Muscle of back (tissue), 13 donors: ENCODE measurements at places on chromosomes 16 and 17.

DNA sequence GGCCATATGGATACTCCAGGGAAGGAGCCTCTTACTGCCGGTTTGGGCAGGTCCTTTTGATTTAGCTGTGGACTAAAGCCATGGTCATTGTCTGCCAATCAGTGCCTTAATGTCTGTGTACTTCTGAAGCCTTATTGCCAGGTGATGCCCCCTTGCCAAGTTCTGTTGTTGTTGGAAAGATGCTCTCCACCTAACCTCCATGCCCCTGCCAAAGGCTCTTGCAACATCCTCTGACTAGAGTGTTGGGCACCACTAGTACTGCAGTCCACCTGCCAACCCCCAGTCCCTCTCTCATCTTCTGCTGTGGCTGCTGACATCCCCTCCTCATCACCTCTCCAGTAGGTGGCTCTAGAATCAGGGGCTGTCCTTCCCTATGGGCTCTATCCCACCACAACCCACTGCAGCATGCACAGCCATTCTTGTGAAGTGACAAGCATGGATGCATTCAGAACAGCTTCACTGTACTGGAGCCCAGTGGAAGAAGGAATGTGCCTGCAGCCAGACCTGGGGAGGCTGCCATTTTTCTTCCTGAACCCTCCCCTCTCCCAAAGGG, 375.3 kb upstream of the CDH5 start:
- DNase-seq: no peak

GRCh38 chr17:64410750-64411490, 20.3 kb upstream of the PECAM1 start:
- no peak for DNase-seq

DNA sequence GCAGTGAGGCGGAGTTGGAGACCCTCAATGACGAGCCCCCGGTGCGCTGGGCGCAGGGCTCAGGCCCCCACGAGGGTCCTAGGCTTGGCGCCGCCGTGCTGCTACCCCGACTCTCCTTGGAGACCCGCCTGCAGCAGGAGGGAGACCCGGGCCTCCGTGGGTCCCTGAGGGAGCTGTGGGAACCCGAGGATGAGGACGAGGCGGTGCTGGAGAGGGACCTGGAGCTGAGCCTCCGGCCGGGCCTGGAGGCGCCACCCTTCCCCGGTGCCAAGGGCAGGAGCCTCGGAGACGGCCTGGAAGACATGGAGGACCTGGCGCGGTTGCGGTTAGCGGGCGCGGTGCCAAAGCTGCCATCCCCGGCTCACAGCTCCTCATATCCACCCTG, 2.3 kb downstream of the MYO15B start:
- peak; percentile 43 for DNase-seq

DNA sequence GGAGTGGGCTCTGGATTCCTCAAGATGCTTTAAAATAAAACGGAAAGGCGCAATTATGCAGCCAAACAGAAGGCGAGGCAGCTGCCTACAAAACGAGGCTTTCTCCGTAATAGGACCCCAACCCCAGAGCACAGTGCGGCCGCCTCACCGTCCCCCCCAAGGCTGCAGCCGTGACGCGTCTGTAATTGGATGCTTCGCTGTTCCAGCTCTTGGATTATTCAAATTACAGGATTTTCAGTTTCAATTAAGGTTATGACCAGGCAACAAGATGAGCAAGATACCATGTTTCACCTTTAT, 37.3 kb upstream of the ABR start:
- DNase-seq: no peak

- DNase-seq: no peak
Measured at GRCh38 chr16:3094289-3095027, 4.6 kb downstream of the ZSCAN10 start.

GRCh38 chr17:55265311-55266021, 706 bp downstream of the HLF start:
- no peak for DNase-seq

DNA sequence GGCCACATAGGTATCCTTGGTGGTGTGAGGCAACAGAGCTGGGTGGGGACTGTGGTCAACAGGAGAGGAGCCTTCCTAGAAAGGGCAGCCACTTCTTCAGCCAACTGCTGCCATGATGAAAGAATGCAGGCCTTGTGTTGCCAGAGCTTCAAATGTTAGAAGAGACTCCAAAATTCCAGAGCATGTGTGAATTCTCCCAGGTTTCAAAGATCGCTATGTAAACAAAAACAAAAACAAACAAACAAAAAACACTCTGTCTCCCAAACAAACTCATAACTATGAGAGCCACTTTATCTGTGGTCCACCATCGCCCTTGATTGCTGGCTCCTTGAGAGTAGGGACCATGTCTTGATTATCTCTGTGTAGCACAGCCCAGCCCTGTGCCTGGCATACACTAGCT, 55.5 kb upstream of the ZNF423 start:
- DNase-seq: no peak

- no peak for DNase-seq
Measured at GRCh38 chr17:6166492-6167179, 96.5 kb downstream of the WSCD1 start.

DNA sequence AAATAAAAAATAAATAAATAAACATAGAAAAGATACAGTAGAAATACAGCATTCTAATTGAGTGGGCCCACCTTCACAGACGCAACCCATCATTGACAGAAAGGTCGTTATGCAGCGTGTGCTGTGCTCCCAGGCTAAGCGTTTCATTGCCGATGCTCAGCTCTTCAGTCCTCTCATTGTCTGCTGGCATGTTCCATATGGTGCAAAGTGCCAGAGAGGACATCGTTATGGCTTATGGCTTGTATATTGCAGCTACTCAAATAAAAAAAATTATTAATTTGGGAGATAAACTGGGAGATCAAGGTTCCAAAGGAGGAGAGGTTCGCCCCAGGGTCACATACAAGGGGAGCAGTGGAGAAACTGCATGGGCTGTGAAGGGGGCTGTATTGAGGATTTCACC, 11.3 kb upstream of the UBALD2 start:
- DNase-seq: no peak

GRCh38 chr16:89350701-89351380, 133.3 kb downstream of the ZNF778 start:
- no peak for DNase-seq

- DNase-seq: peak; percentile 90
Measured at GRCh38 chr17:9232591-9233270, 211.4 kb downstream of the NTN1 start.

- no peak for DNase-seq
Measured at GRCh38 chr16:21628121-21628726, 24.2 kb downstream of the IGSF6 start.

- no peak for DNase-seq
Measured at GRCh38 chr16:73319261-73319660, 271.3 kb upstream of the ZFHX3 start.

DNA sequence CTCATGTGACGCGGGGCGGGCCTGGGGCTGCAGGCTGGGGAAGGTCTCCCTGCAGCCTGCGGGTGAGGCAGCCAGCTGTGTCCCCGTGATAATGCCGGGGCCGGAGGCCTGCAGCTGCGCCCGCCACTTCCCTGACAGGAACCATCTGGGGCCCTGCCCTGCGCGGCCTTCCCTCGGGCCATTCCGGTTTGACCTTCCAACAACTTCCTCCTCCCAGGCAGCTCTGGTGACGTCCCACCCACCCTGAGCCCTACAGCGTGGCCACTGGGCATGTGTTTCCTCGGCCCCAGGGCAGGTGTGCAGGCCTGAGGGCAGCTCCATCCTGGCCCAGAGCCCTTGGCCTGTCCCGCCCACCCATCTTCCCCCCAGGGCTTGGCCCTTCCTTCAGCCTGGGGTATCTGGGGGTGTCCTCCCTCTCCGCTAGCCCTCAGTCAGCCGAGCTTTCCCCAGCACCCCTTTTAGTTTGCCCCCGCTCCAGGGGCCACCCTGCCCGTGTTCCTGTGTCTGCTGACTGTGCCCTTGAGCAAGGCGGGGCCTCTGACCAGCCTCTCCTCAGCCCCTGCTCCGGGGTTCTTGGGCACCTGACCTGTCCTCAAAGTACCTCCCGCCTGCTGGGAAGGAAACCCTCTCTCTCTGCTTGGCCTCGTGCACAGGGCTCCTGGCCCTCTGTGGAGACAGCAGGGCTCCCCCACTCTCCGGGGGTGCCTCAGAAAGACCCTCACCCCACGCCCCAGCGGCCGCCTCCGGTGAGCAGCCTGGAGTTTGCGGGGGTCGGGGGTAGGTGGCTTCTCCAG, at the start of gene CBFA2T3:
Gene CBFA2T3, minus strand, starts transcription at position 190 of the 794 bp plus-strand sequence. CDS start 400 bp downstream, outside the sequence.
- DNase-seq: peak; percentile 61

- DNase-seq: no peak
Measured at GRCh38 chr17:17742133-17742621, 60.9 kb downstream of the RAI1 start.

GRCh38 chr17:2123375-2124251, 68.7 kb downstream of the HIC1 start:
- DNase-seq: no peak

DNA sequence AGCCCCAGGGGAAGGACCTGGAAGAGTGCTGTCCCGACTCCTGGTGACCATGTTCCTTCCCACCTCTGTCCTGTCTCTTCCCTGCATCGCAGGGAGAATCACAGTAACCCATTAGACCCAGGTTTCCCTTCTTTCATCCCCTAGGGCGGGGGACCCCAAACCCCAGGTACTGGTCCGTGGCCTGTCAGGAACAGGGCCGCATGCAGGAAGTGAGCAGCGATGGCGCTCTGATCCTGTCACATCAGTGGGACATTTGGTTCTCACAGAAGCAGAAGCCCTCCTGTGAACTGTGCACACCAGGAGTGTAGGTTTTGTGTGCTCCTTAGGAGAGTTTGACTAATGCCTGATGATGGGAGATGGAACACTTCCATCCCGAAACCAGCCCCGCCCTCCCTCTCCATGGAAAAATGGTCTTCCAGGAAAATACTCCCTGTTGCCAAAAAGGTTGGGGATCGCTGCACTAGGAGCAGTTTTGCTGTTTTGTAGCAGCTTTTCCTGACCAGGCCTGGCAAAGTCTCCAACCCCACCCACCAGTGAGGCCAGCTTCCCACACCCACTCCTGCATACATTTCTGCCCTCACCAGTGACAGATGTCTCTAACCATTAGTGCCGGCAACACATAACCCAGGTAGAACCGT, 10.5 kb downstream of the MNT start:
- DNase-seq: no peak

DNA sequence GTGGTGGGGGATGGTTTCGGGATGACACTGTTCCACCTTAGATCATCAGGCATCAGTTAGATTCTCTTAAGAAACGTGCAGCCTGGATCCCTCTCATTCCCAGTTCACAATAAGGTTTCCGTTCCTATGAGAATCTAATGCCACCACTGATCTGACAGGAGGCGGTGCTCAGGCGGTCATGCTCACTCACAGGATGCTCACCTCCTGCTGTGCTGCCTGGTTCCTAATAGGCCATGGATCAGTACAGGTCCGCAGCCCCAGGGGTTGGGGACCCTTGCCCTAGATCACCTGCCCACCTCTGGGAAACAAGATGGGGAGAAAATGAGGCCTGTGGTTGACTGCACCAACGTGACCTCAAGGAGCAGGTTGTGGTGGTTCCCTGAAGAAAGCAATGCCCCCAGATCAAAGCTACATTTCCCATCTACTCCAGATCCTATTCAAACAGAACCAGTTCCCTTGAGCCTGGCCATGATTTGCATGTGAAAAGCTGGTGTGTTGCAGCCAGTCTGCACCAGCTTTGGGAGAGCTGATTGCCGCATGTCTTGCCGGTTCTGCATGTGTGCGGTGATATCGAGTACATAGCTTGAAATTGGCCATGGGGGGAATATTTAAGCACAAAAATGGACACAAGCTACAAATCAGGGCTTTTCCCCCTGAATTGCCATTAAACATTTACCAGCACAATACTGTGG, 183.2 kb upstream of the HSBP1 start:
- DNase-seq: no peak

- no peak for DNase-seq
Measured at GRCh38 chr16:59259074-59259949, 525.2 kb upstream of the GOT2 start.

- no peak for DNase-seq
Measured at GRCh38 chr17:58480090-58480489, 8.1 kb downstream of the HSF5 start.

- no peak for DNase-seq
Measured at GRCh38 chr17:45784741-45785479, 790 bp downstream of the CRHR1 start.

GRCh38 chr17:8940866-8941471, 24.5 kb downstream of the PIK3R5 start:
- DNase-seq: no peak

- no peak for DNase-seq
Measured at GRCh38 chr17:78341559-78342448, 18.1 kb downstream of the SOCS3 start.

DNA sequence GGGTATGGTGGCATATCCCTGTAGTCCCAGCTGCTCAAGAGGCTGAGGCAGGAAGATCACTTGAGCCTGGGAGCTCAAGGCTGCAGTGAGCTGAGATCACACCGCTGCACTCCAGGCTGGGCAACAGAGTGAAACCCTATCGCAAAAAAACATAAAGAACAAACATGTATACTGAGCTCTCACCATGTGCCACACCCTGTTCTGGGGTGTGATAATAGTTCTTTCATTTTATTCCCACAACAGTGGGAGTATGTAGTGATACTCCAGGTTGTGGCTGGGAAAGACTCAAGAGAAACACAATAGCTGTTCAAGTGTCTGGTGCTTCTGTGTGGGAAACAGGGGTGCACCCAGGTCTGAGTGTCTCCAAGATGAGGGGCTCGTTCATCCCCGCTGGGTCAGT, 90.7 kb downstream of the SOCS1 start:
- no peak for DNase-seq

DNA sequence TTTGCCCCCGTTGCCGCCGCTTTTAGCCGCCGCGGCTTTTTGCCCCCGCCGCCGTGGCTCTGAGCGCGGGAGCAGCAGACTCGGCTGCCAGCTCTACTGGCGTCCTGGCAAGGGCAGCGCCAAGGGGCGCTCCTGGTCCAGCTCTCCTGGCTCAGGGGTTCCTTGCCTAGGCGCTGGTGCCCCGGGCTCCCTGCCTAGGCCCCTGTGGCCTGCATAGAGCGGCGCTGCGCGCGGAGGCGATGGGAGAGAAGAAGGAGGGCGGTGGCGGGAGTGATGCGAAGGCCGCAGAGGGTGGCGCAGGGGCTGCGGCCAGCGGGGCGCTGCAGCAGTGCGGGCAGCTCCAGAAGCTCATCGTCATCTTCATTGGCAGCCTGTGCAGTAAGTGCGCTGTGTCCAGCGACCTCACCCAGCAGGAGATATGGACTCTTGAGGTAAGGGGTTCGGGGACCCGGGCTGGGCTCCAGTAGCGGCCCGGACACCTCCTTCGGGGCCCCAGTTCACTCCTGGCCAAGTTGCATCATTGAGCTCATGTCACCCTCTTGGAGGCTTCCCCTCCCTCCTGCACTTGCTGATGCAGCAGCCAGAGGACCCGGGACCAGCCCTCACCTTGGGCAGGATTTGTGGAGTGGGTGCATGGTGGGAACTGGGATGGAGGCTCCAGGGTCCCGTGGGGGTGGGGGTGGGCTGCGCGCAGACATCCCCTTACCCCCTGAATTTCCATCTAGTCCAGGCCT, 1344.4 kb downstream of the TP53TG3F start:
- no peak for DNase-seq

GRCh38 chr17:38428643-38429371, 543 bp downstream of the ARHGAP23 start:
- DNase-seq: no peak
